ENCODE measurements at places on chromosomes 5 and 9.

- DNase-seq = no peak
Observed at GRCh38 chr9:30310711-30311110, 2073.7 kb upstream of the ACO1 start.

GRCh38 chr9:124238546-124239140 is 19.1 kb upstream of the NEK6 start:
- DNase-seq = no peak

GRCh38 chr5:72355706-72356299 is 35.6 kb downstream of the PTCD2 start:
- no peak for DNase-seq

- DNase-seq = no peak
Observed at GRCh38 chr9:13437866-13438265, 158.4 kb upstream of the MPDZ start.

DNA sequence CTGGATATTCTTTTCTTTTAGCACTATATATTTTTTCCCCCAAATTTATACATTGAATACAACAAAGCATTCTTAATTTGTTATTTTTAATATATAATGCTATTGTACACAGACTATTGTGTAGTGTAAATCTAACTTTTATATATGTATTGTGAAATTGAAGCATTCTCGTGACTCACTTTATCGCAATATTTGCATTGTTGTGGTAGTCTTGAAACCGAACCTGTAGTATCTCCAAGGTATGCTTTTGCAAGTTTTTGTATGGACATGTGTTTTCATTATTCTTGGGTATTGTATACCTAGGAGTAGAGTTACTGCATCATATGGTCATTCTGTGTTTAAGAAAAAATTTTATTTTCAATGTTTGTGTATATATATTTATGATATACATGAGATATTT is 49.6 kb downstream of the NSD1 start:
- DNase-seq = no peak
